ENCODE measurements at places on chromosomes 1 and 21. TPM values are rescaled to one million over a fixed set of nuclear protein-coding genes. Genes with fewer than 3 reads are reported as not detected.

- DNase-seq = no peak
Observed at GRCh38 chr1:180029524-180030135, 75.0 kb downstream of the CEP350 start.

DNA sequence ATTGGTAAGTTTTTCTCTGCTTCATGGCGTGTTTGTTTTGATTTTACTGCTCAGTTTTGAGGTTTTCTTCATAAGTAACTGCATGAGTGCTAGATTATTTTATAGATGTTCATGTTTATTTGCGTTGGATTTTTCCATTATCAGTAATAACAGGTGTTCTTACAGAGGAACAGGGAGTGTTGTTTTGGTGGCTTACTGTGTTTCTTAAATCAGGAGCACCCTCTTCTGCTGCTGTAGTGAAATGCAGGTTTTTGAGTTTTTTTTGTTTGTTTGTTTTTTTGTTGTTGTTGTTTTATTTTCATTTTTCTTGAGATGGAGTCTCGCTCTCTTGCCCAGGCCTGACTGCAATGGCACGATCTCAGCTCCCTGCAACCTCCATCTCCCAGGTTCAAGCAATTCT, 32.6 kb downstream of the CTBS start:
- DNase-seq = no peak

- no peak for DNase-seq
Observed at GRCh38 chr1:63486629-63487028, 36.4 kb downstream of the ITGB3BP start.

GRCh38 chr1:27522432-27523336, 32.7 kb upstream of the WASF2 start:
- no peak for DNase-seq

DNA sequence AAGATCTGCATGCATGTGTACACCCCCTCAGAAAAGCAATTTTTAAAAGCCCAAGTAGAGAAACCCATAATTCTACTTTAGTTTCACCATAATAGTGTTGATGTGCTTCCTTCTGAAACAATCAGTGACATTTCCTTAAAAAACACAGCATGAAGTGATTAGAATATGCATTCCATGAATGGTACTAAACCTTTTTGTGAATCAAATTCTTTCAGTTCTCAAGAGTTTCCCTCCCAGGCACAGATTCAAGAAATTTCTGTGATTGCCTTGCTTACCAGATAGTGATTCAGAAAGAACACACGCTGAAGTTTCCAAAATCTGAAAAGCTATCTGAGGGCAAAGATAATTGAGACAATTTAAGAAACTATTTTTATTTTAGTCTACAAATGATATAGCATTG, 136.4 kb upstream of the ADGRL2 start:
- DNase-seq = no peak

DNA sequence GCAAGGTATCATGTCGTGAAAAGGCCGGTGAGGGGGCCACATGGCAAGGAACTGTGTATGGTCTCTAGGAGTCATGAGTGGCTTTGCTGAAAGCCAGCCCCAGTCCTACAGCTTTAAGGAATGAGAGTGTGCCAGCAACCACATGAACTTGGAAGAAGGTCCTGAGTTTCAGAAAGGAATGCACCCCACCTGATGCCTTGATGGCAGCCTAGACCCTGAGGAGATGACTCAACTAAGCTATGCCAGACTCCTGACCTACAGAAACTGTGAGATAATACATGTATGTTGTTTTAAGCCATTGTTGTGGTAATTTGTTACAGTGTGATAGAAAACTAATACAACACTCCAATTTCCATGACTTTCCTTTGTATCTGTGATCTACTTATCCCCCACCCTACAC, 33.5 kb upstream of the AKT3 start:
- no peak for DNase-seq

DNA sequence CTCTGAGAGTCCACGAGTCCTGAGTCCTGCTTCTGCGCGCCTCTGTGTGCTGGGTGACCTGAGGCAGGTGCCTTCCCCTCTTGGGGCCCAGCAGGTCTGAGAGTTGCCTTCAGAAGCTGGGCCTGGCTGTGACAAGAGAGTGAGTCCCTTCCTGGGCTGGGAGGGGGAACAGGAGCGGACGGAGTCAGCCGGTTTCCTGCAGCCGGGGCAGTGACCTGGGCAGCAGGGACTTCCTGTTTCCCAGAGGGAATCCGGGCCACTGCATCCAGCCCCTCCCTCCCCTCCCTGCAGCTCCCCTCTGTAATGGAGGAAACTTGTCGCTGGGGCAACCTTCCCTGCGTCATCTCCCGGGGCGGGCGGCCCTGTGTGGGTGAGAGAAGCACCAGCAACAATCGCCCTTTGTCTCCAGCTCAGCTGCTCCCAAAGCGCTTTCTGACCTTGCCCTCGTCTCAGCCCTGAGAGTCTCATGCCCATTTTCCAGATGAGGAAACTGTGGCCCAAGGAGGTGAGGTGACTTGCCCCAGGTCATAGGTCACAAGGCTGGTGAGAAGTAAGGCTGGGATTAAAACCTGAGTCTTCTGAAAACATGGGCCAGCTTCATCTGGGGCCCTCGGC, 61.1 kb downstream of the SDC3 start:
- no peak for DNase-seq

GRCh38 chr1:107698161-107698560, 266.8 kb downstream of the VAV3 start:
- DNase-seq = no peak

DNA sequence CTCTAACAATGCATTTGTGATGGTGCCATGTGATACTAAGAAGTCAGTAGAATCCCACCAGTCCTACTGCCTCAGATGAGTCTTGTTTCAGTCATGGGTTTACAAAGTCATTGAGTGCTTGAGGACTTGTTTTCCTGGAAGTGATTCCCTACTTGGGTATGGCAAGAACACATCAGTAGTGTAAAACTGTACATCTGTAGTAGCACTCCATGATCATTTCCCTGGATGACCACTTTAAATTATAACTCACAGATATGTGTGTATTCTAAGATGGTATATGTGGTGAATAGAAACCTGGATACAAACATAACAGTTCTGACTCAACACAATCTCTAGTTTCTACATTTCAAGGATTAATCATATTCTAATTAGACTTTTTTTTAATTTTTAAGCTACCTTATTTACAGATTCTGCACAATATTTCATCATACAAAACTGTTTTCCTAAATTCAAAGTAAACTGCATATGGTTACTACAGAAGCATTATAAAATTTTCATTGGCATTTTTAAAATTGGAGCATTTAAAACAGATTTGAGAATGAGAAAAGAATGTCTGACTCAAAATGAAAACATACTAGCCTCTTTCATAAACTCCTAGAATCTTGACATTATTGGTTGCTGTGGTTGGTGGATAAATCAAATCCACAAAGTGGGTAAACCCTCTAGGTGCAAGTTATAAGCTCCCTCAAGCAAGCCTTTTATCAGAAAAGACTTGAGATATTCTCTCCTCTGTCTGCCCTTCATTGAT, 6.8 kb upstream of the PSMG1 start:
- no peak for DNase-seq

- no peak for DNase-seq
Observed at GRCh38 chr1:57976216-57976615, 552.4 kb upstream of the DAB1 start.

GRCh38 chr1:116465845-116466685, 93.0 kb downstream of the ATP1A1 start:
- DNase-seq = no peak

DNA sequence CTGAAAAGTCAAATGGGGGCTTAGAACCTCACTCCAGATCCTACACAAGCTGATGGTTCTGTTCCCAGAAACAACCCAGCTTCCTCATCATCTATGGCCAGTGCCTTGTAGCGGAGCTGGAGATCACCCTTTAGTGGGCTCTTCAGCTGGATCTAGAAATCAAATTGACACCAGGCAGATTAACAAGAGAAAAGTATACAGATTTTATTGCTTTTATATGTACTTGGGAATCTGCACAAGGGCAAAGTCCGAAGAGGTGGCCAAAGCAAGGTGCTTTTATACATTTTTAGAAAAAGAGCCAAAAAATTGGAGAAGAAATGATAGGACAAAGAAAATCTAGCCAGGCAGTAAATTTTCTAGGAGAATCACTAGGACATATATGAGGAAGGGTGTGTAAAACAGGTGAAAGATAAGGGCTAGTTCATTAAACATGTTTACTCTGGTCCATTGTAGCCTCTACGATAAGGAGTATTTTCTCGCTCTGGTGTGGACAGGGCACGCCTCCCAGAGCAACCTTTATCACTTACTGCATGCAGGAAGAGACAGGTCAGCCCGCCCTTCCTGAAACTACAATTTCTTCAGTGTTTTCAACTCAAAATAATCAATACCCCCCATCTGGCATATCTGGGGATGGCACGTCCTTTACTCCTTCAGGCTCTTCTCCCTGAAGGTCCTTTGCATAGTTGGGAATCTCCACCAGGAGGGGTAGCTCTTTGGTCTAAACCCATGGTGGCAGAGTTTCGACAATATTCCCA, 14.0 kb upstream of the LGALS8 start:
- DNase-seq = no peak

DNA sequence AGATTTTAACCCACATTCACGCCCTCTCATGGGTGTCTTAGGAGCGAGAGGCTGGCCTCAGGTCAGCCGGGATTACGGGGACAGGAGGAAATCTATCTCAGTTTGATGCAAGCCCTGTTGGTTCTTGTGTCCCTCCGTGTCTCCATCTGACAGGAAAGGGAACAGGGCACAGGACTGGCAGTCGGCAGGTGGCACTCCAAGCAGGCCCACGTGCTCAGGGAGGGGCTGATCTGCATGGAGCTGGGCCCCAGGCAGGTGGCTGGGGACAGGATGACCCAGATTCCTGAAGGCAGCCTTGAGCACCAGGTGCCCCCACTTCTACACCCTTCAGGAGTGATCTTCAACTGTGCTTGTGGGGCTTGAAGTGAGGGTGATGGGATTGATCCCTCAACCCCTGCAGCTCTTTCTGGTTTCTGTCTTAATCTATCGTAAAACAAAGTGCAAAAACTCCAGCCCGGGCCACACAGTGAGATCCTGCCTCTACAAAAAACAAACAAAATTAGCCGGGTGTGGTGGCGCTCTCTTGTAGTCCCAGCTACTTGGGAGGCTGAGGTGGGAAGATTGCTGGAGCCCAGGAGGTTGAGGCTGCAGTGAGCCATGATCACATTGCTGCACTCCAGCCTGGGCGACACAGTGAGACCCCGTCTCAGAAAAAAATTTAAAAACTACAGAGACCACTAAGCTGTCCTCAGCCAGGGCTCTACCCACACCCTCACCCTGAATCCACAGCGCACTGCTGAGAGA, 8.3 kb downstream of the PLEKHG5 start:
- DNase-seq = no peak

DNA sequence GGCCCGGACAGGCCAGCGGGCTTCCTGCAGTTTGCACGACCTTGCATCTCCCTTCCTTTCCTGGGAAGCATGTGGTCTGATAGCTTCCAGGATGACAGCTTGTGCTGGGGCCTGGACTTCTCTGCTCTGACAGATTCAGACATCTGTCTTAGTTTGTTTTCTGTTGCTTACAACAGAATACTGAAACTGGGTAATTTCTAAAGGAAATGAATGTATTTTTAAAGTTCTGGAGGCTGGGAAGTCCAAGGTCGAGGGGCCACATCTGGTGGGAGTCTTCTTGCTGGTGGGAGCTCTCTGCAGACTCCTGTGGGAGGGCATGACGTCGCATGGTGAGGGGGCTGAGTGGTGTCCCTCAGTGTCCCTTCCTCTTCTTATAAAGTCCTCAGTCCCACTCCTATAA, 35.3 kb upstream of the TENT5B start:
- no peak for DNase-seq

DNA sequence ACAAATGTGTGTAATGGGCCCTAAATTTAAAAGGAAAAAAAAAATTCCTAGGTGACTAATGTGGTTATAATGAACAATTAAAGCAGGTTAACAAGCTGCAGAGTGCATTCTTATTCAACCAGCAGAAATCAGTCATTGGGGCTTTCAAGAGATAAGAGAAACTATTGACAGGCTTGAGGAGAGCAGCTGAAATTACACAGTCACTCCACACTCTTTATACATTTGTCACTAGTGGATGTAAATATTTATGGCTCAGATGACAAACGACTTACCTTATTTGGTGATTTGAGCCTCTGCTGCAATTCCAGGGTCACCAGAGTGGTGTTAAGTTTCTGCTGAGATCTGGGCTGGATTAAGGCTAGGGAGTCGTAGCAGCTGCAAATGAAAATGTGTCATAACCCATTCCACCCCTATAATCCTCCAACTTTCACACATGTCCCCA, 896.3 kb downstream of the TTLL7 start:
- no peak for DNase-seq

GRCh38 chr1:84712276-84712874, 22.1 kb upstream of the SSX2IP start:
- DNase-seq = no peak

GRCh38 chr1:234498448-234499118, 19.6 kb upstream of the TARBP1 start:
- no peak for DNase-seq

- peak; percentile 85 for DNase-seq
Observed at GRCh38 chr1:109089242-109090015, 1.1 kb upstream of the TMEM167B start.

DNA sequence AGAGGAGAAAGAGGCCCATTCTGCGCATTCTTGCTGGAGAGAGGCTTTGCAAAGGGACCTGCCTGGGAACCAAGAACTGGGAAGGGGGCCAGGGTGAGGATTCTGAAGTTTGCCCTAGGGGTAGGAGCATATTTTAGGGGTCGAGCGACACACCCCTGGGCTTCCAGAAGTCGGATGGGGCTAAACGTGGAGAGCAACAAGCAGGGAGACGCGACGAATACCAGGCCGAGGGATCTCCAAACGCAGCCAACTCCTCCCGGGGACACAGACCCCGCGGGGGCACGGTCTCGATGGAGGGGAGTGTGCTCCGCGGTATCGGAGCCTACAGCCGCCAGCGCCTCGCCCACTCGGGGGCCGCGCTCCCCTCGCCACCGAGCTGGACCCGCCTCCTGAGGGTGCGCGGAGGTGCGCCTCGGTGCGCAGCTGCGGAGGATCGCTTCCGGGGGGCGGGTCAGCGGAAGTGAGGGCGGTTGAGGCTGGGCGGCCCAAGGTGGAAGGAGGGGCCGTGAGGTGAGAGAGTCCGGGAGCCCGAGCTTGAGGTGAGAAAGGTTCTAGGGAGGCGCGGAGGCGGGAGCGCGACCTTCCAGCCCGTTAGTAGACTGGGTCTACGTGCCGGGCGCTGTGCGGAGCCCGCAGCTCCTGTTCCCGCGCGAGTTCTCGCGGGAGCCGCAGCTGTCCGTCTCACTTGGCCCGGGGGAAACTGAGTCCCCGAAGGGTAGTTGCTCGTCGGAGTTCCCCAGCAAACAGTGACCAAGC, at the start of gene MTFR1L:
TSS of gene MTFR1L (plus strand) at position 464 of the 756 bp plus-strand sequence. CDS start 3,151 bp downstream, outside the sequence.
- peak; percentile 68 for DNase-seq

GRCh38 chr1:103341377-103341880, 184.1 kb upstream of the RNPC3 start:
- DNase-seq = no peak

GRCh38 chr1:156886583-156887281, 6.8 kb upstream of the PEAR1 start:
- no peak for DNase-seq

LCE3E gene
- not detected for polyA plus RNA-seq

FHAD1 gene
- 0.37 TPM for polyA plus RNA-seq

MR1 gene
- 9.1 TPM for polyA plus RNA-seq

OLFML3 gene
- polyA plus RNA-seq = 6.6 TPM

SPRR2A gene
- polyA plus RNA-seq = not detected

NIBAN1 gene
- polyA plus RNA-seq = 0.33 TPM

SLC6A9 gene
- 17.7 TPM for polyA plus RNA-seq
